ENCODE measurements at places on chromosomes 1 and 21. TPM values are rescaled to one million over a fixed set of nuclear protein-coding genes. Genes with fewer than 3 reads are reported as not detected.

The KANK4 gene
- total RNA-seq: 6.4 TPM

- DNase-seq: no peak
These were observed 18.6 kb upstream of the BCL10 start for GRCh38 chr1:85295006-85295431.

DNA sequence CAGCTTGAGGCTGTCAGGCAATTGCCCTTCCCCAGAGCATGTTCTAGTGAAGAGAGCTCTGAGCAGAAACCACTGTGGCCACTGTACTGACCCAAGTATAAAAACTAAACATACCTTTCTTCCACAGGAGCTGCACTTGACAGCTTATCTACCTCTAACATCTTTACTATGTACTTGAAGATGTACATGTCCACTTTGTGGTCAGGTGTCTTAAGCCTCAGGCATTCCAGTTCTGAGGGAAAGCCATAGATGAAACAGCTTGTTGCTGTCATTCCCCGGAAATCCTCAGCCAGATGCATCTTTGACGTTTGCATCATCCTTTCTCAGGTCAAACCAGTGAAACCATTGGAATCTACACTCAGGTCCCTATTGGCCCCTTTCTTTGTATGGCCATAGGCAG is 70.4 kb downstream of the CHRM3 start:
- DNase-seq: no peak

DNA sequence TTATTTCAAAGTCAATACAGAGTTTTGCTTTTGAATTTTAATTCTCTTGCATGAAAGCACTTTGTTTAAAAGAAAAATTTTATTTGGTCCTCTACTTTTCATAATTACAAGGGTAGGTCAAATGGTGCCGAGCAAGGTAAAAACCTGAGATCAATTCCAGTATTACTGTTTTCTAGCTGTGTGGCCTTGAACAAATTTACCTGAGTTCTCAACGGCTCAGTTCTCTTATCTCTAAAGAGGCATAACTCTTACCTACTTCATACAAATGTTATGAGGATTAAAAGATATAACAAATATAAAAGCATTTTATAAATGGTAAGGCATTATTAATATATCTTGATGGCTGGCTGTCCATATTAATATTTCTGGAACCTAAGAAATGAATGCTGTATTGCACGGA is 42.5 kb downstream of the USP24 start:
- no peak for DNase-seq

GRCh38 chr21:44766014-44766817 is 35.4 kb downstream of the UBE2G2 start:
- no peak for DNase-seq

The RBP7 gene
- 4.3 TPM for total RNA-seq

DNA sequence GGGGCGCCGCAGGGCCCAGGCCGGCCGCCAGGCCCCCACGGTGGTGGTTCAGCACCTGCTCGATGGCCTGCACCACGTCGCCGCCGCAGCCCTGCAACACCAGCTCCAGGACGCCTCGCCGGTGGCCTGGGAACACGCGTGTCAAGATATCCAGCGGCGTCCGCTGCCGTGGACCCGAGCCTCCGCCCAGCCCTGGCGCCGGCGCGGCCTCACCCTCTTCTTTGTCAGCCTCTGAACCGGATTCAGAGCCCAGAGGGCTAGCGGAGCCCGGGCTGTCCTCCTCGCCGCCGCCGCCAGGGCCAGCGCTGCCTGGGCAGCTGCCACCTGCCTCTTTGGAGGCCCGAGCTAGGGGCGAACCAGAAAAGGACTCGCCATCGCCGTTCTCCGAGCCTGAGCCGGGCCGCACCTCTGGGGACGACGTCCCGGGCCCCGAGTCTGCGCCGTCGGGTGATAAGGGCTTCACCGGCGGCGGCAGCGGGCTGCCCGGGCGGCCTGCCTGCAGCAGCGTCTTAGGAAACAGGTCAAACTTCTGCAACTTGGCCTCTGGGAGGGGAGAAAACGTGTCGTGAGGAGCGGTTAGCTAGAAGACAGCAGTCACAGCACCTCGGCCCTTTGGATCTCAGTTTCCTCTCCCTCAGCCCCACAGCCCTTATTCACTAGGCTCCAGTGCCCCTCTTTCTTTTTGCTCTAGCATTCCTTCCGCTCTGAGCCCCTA is 3.9 kb downstream of the DMRTA2 start:
- no peak for DNase-seq

DNA sequence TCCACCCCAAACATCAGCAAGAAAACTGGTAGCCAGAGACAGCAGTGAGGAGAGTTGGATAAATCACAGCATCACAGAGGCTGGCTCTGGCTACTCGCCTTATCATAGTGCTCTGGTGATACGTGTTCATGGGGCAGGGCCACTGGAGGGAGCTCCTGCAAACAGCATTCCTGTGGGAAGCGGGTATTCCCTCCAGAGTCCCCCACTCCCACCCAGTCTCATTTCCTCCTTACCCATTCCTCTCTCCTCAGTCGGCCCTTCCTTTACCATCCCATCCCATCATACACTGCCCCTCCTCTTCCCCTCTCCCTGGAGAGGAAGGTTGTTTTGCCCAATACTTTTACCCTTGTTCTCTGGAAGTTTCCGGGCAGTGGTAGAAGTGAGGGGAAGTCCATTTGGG is 7.1 kb downstream of the NHLH2 start:
- no peak for DNase-seq

The PPFIA4 gene
- total RNA-seq: 9.7 TPM

GRCh38 chr1:183903101-183903500 is 98.2 kb downstream of the RGL1 start:
- no peak for DNase-seq

GRCh38 chr1:39250460-39251240 is 46.2 kb downstream of the MACF1 start:
- DNase-seq: no peak

- no peak for DNase-seq
These were observed 5.8 kb upstream of the PTPN7 start for GRCh38 chr1:202165942-202166843.

- DNase-seq: no peak
These were observed 298.5 kb downstream of the SRGAP2C start for GRCh38 chr1:121483234-121483633.

- DNase-seq: no peak
These were observed 191.4 kb downstream of the KCNK2 start for GRCh38 chr1:215273838-215274516.
